Chondrocyte (in vitro differentiated cells): ENCODE measurements at places on chromosomes 12 and 14.

- no peak for DNase-seq
Measured at GRCh38 chr14:89260898-89261297, 156.1 kb downstream of the FOXN3 start.

DNA sequence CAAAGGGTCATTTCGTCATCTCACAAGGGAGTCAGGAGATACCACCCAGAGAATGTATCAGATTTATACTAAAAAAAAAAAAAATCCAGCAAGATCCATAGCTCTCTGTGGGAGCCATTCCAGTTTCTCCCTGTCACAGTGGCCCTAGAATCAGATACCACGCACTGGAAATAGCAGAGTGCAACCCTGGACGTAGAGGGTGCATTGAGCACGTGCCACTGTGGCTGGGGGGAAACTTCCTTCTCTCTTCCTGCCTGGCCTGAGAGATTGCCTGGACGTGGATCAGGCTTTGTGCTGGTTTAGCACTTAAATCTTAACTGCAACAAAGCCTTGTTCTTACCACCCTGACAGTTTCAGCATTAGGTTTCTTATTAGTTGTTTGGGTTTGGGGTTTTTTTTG lies 124.3 kb downstream of the FBXL14 start:
- DNase-seq, result no peak

DNA sequence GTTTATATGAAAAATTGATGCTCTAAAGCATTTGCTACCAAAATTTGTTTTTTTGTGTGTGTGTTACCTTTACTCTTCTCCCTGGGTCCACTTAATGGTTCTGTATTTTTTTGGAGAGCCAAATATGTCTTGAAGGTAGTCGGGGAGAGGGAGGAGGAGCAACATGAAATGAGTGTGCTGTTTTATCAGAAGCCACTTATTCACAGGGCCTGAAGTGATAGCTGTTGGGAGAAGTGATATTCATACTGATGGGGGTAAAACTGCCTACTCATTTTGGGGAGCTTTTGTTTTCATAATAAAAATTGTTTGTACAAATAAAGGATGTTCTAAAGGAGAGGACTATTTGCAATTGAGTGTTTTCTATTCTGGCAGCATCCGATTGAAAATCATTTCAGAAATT lies 29.2 kb downstream of the CRADD start:
- DNase-seq, result no peak

GRCh38 chr14:91356181-91356763 lies 61.3 kb downstream of the CCDC88C start:
- no peak for DNase-seq

DNA sequence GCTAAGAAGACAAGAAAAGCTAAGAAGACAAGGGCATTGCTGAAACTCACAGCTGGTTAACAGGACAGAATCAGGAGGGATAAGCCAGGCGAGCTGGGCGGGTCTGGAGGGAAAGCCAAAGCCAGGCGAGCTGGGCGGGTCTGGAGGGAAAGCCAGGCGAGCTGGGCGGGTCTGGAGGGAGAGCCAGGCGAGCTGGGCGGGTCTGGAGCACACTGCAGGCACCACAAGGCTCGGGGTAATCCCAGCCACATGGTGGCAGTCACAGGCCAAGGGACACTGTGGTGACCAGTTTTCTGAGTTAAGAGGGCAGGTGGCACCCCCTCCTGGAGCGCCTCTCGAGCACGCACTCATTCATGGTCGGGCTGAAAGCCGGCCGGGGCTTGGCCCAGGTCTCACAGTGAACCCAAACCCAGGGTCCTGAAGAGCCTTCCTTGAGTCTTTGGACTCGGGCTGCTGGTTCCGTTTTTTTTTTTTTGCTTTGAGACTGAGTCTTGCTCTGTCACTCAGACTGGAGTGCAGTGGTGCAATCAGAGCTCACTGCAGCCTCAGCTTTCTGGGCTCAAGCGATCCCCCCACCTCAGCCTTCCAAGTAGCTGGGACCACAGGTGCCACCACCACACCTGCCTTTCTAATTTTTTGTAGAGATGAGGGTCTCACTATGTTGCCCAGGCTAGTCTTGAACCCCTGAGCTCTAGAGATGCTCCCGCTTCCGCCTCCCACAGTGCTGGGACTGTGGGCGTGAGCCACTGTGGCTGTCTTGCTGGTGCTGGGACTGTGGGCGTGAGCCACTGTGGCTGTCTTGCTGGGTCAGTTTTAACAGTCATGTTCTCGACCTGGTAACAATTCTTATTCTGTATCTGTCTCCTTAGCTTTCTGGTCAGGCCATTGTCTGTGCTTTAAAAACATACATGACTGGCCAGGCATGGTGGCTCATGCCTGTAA lies 40.2 kb downstream of the HSP90AA1 start:
- no peak for DNase-seq
